ENCODE measurements at places on chromosomes 1 and 21.

GRCh38 chr1:22263359-22263758 is 120.5 kb upstream of the WNT4 start:
- no peak for DNase-seq

DNA sequence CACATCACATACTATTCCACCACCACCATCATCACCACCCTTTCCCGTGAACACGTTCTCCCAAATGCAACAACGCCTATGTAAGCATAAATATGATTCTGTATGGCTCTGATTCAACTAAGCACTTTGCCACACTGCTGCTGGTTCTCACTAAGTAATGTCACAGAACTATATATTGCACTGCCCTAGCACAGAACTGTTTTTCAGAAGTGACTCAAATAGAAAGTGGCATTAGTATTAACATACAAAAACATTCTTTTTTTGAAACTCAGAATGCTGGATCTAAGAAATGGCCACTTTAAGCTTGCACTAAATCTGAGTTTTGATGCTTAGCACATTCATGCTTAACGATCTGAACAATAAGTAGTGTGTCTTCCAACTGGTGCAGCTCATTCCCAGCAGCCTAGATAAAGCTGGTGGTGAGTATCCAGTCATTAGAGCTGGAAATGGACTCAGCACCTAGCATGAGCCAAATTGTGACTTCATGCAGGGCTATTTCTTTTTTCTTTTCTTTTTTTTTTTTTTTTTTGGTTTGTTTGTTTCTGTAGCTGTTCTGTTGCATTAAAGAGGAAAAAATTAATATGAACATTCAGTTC is 46.2 kb upstream of the ZC3H11B start:
- no peak for DNase-seq

DNA sequence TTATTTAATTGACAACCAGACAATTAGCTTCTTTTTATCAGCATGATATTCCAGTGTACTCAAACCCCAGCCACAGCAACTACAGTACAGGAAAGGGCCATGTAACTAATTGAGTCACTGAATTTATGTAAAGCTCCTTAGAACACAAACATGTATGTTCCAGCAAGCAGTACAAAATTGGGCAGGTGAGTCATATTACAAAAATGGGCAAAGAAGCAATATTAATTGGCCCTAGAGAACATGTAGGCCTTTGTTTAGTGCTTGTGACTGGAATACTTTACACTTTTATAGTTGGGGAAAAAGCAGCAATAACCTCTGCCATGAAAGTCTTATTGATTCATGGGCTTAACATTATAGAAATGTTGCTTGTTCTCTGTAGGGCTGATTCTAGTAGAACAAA is 31.8 kb downstream of the CLEC20A start:
- no peak for DNase-seq

DNA sequence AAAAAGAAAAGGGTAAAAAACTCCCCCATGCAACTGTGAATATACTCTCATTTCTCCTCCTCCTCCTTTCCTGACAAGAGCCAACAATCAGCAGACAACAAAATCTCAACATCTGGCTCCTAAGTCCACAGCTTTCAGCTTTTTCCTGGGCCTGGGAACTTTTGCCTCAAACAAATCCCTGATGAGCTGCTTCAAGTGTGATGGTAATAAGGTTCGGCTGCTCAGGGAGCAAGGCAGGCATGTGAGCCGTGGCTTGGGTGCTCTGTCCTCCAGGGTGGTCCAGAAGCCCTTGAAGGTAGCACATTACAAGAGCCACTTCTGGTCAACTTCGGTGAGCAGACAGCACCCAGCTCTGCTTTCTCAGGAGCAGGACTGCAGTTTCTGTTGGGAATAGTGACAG is 46.3 kb downstream of the ITPKB start:
- no peak for DNase-seq

GRCh38 chr1:23423415-23424292 is 894 bp downstream of the TCEA3 start:
- no peak for DNase-seq

GRCh38 chr1:246797597-246797996 is 73.4 kb downstream of the SCCPDH start:
- DNase-seq = no peak

- DNase-seq = no peak
Observed at GRCh38 chr1:207941665-207942064, 30.7 kb upstream of the CD34 start.

- DNase-seq = no peak
Observed at GRCh38 chr1:156866249-156866909, 5.7 kb downstream of the NTRK1 start.

GRCh38 chr1:12678820-12679219 is 34.9 kb downstream of the AADACL4 start:
- DNase-seq = no peak

DNA sequence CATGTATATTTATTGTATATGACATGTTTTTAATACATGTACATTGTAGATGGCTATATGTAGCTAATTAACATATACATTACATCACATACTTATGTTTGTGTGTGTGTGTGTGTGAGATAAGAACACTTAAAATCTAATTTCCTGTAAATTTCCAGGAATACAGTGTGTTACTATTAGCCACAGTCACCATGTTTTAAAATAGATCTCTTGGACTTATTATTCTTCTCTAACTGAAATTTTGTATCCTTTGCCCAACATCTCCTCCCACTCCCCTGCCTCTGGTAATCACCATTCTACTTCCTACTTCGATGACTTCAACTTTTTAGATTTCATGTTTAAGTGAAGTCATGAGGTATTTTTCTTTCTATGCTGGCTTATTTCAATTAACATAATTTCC is 64.8 kb downstream of the FCRL5 start:
- DNase-seq = peak; percentile 78

GRCh38 chr1:24294716-24295371 is 24.3 kb upstream of the GRHL3 start:
- peak; percentile 28 for DNase-seq

- DNase-seq = peak; percentile 12
Observed at GRCh38 chr1:39509360-39510009, 18.0 kb downstream of the BMP8A start.

GRCh38 chr1:237145379-237146135 is 103.6 kb downstream of the RYR2 start:
- no peak for DNase-seq

- no peak for DNase-seq
Observed at GRCh38 chr1:234139966-234140365, 233.3 kb upstream of the COA6 start.

- no peak for DNase-seq
Observed at GRCh38 chr1:65827346-65827745, 34.7 kb downstream of the PDE4B start.

- peak; percentile 75 for DNase-seq
Observed at GRCh38 chr1:161706113-161706481, 932 bp upstream of the FCRLA start.

DNA sequence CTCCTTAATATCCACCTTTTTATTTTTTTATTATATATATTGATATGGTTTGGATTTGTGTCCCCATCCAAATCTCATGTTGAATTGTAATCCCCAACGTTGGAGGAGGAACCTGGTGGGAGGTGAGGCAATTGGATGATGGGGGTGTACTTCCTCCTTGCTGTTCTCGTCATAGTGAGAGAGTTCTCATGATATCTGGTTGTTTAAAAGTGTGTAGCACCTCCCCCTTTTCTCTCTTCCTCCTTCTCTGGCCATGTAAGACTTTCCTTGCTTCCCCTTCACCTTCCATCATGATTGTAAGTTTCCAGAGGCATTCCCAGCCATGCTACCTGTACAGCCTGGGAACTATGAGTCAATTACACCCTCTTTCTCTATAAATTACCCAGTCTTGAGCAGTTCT is 22.7 kb upstream of the CCSAP start:
- peak; percentile 64 for DNase-seq

- DNase-seq = no peak
Observed at GRCh38 chr1:226292874-226293552, 16.0 kb downstream of the LIN9 start.

- no peak for DNase-seq
Observed at GRCh38 chr1:34763142-34763781, 3.7 kb downstream of the GJB4 start.

DNA sequence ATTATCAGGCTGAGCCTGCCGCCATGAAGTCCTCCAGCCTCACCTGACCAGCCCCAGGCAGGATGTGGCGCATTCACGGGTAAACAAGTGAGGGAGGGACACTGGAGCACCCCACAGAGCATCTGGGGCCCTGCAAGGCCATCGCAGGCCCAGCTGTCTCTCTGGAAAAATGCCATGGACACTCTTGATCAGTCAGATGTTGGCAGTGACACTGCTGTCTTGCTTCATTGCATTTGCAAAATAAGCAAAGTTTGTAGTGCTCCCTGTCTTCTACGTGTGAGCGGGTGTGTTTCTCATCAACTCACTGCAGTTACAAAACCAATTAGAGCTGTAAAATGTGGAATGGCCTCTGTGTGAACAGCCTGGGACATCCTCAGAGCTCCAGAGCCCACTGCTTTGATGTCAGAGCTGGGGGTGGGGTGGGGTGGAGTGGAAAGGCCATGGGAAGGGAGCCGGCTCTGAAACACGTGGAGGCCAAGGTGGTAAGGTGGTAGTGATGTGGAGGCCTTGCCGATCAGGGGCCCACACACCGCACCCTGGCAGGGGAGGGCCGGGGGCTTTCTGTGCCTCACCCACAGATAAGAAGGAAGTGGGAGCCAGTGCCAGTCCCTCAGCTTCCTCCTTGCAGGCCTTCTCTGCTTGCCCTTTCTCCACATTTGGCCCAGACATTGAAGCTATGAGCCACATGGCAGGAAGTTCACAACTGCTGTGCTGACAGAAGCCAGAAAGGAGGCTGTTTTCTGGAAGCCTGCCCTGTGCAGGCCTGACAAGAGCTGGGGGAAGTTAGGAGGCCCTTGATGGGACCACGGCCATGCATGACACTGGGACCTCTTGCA is 254.9 kb downstream of the RHOU start:
- DNase-seq = peak; percentile 62

GRCh38 chr21:46131838-46132651 is 23.3 kb downstream of the FTCD start:
- no peak for DNase-seq

DNA sequence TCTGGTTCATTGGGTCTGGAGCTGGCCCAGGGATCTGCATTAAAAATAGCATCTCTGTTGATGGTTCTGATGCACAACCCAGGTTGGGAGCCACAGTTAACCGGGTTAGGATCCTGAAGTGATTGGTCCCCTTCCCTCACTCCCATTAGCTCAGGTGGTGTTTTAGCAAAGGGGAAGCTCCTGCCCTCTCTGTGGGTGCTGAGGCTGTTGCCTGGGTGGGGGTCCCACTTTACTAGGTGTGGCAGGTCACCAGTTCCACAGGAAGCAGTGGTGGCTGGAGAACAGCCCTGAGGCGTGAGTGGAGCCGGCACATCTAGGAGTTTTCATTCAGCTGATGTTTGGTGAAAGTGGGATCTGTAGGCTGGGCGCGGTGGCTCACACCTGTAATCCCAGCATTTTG is 86.5 kb downstream of the MAN1C1 start:
- DNase-seq = no peak

- no peak for DNase-seq
Observed at GRCh38 chr1:51303315-51303714, 27.0 kb downstream of the TTC39A start.

- DNase-seq = no peak
Observed at GRCh38 chr1:3948344-3948743, 48.3 kb upstream of the C1orf174 start.

DNA sequence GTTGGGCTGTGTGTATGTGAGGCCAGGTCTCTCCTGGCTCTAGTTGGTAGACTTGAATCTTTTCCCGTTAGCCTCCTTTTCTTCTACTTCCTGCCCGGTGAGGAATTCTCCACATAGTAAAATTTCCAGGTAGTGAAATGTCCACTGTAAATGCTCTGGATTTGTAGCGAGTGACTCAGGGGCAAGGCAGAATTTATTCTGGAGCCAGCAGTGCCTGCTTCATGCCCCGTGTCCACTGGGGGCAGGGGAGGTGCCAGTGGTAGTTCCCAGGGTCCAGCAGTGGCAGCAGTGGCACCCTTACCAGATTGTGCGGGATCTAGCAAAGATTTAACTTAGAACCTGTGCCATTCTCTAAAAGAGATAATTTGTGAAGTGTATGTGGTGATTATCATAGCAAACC is 74.5 kb upstream of the USP24 start:
- DNase-seq = no peak

- peak; percentile 58 for DNase-seq
Observed at GRCh38 chr1:87329526-87330056, 911 bp downstream of the LMO4 start.

- DNase-seq = peak; percentile 62
Observed at GRCh38 chr1:46667782-46668760, at the start of gene ATPAF1. Gene ATPAF1 (minus strand): TSS chr1:46668364. CDS start chr1:46668322, 42 bp downstream.

DNA sequence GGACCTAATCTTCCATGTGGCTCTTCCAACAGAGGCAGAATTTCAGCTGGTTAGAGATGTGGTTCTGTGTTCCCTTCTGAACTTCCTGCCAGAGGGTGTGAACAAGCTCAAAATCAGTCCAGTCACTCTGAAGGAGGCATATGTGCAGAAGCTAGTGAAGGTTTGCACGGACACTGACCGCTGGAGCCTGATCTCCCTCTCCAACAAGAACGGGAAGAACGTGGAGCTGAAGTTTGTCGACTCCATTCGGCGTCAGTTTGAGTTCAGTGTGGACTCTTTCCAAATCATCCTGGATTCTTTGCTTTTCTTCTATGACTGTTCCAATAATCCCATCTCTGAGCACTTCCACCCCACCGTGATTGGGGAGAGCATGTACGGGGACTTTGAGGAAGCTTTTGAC is 17.3 kb downstream of the TENT5C start:
- DNase-seq = no peak

DNA sequence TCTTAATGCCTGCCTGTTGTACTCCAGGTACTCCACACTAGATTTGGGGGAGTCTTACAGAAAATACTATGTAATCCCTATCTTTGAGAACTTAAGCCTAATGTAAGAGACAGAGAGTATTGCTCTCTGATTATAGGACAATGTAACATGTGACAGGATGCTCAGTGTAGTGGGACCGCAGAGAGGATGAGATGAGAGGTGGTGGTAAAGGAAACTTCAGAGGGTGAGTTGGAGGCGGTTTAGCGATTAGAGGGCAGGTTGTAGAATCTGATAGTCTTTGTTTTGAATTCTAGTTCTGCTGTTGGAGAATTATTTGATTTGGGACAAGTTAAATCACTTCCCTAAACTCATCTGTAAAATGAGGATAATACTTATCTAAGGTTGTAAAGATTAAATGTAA is 5.4 kb downstream of the SOAT1 start:
- no peak for DNase-seq

DNA sequence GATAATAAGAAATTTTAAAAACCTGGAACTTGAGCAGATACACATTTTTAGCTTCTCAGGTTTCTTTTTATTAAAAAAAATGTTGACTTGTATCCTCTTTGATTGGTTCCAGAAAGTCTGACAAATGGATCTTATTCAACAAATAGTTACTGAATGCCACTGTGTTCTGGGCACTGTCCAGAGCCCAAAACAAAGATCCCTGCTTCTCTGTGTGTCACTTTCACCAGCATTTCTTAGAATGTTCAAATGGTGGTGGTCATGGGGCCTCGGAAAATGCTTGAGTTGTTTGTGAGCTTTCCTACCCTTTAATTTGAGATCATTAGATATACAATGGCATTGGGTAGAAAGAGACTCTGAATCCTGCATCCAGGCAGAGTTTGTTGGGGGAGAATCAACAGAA is 19.9 kb downstream of the ACTN2 start:
- DNase-seq = no peak

- no peak for DNase-seq
Observed at GRCh38 chr1:238223076-238223640, 332.4 kb upstream of the ZP4 start.

GRCh38 chr21:42276526-42277154 is 38.6 kb downstream of the TFF3 start:
- no peak for DNase-seq
